ENCODE measurements at places on chromosomes 4 and X. TPM values are rescaled to one million over a fixed set of nuclear protein-coding genes. Genes with fewer than 3 reads are reported as not detected.

The TACR3 gene
- not detected for total RNA-seq

The SYTL5 gene
- total RNA-seq: 0.26 TPM

The GATB gene
- 10.2 TPM for total RNA-seq

The HS3ST1 gene
- not detected for total RNA-seq

The VCX3A gene
- total RNA-seq: not detected

The SPIN3 gene
- total RNA-seq: 9.3 TPM

The LRPAP1 gene
- 142 TPM for total RNA-seq

- no peaks in the 10 kb centered on the region for H3K27me3 ChIP-seq
- no peaks in the 10 kb centered on the region for H3K36me3 ChIP-seq
- no peak for DNase-seq
- H3K4me1 ChIP-seq: no peaks in the 10 kb centered on the region
- H3K4me3 ChIP-seq: no peak overlapping the region
These were observed 22.0 kb upstream of the SPINK2 start for GRCh38 chr4:56843421-56843899.

DNA sequence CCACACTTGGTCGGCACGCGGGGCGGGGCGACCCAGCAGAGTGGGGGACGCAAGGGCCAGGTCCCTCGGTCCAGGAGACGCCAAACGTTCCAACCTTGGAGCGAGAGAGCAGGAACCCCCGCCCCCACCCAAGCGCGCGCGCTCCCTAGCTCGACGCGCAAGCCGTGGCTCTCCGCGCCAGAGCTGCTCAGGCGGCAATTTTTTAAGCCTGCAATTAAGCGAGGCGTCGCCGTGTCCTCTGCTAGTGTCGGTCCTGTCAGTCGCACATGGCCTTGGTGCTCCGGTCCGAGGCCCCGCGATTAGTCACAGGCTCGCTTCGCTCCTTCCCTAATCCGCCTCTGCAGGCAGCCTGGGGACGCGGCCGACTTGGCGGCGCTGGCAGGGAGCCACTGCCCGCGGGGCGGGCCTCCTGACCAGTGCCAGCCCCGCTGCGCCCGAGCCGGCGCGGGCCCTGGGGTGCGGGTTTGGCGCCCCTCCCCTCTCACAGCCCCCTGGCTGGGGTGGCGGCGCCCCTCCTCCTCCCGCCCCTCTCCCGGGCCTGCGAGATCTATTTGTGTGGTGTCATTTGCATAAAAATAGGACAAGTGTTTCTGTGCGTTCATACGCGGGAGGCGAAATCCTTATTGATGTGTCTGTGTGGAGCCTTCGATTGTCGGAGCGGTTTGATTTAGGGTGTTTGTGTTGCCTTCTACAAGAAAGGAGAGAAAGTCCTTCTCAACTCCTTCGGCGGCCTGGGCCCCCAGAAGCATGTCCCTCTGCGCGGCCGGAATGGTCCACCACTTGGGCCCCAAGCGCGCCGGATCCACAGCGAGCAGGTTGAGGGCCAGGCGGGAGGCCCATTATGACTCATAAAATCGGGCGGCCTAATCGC is 9.8 kb upstream of the BCOR start:
- DNase-seq: no peak
- no peaks in the 10 kb centered on the region for H3K36me3 ChIP-seq
- H3K27me3 ChIP-seq: no peaks in the 10 kb centered on the region
- H3K4me3 ChIP-seq: peak overlapping the region; percentile 61

- H3K4me3 ChIP-seq: no peak overlapping the region
- no peaks in the 10 kb centered on the region for H3K36me3 ChIP-seq
- H3K27ac ChIP-seq: no peak overlapping the region
- no peaks in the 10 kb centered on the region for H3K4me1 ChIP-seq
- H3K27me3 ChIP-seq: peaks cover 1% of the 10 kb centered on the region
- no peak for DNase-seq
These were observed 177.7 kb downstream of the RBM46 start for GRCh38 chr4:154958621-154959358.

DNA sequence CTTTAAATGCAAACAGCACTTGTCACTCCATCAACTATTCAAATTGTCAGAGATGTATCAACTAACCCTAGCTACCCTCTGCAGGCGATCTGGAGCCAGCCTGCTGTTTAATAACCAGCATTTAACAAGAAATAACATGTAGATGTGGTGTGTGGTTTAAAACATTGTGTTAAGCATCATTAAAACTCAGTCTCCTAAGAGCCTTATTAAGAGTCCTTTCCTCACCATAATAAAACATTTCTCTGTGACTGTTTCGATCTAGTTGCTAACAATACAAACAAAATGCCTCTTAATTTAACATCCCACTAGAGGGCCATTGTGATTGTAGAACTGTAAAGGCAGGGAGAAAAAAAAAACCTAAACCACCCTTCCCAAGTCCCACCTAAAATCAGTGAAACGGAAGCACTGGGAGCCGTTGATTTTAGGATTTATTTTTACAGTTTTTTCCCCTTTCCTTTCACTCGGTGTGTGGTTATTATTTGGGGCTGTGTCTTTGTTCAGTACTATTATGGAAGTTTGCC is 708.6 kb downstream of the C4orf33 start:
- no peak overlapping the region for H3K4me3 ChIP-seq
- H3K4me1 ChIP-seq: no peaks in the 10 kb centered on the region
- H3K27me3 ChIP-seq: peaks cover 2% of the 10 kb centered on the region
- no peak overlapping the region for H3K27ac ChIP-seq
- H3K36me3 ChIP-seq: no peaks in the 10 kb centered on the region

DNA sequence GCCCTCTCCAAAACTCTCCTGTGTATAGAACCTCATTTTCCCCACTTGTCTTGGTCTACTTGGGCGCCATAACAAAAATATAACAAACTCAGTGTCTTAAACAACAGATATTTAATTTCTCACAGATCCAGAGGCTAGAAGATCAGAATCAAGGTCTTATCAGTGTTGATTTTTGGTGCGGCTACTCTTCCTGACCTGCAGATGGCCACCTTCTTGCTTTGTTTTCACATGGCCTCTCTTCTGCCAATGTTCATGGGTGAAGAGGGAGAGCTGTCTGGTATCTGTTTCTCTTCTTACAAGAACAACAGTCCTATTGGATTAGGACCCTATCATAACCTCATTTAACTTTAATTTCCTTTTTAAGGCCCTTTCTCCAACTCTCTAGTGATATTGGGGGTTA is 177.3 kb downstream of the PABPC4L start:
- H3K27ac ChIP-seq: no peak overlapping the region
- no peak for DNase-seq
- no peaks in the 10 kb centered on the region for H3K27me3 ChIP-seq

- peaks cover 6% of the 10 kb centered on the region for H3K36me3 ChIP-seq
- no peaks in the 10 kb centered on the region for H3K4me1 ChIP-seq
- DNase-seq: peak; percentile 32
- H3K4me3 ChIP-seq: no peak overlapping the region
- no peak overlapping the region for H3K27ac ChIP-seq
These were observed 1089.8 kb downstream of the FAT4 start for GRCh38 chr4:126404549-126404948.

DNA sequence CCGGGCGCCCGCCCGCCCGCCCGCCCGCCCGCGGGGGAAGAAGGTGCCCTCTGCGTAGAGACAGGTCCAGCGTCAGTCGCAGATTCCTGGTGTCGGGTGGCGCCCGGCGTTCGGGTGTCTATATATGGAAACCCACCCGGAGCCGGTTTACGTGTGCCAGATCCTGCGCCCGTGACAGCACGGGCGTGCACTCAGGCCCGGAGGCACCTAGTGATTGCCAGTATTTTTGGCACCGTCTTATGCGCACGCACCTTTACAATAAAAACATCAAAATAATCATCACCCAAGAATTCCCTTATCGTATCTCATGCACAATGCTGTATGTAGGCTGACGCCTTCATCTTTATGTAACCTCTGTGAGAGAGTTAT is 519 bp downstream of the SLC25A4 start:
- no peak for DNase-seq
- peaks cover 38% of the 10 kb centered on the region for H3K4me1 ChIP-seq
- no peaks in the 10 kb centered on the region for H3K27me3 ChIP-seq
- peak overlapping the region; percentile 59 for H3K27ac ChIP-seq

Measured in chondrocyte (in vitro differentiated cells).